Mucosa of descending colon (tissue), 3 donors: ENCODE measurements at places on chromosomes 3 and 15. TPM values are rescaled to one million over a fixed set of nuclear protein-coding genes. Genes with fewer than 3 reads are reported as not detected.

The IP6K1 gene
- 33.1 TPM for total RNA-seq

The REC114 gene
- not detected for total RNA-seq

The ITIH3 gene
- 0.89 TPM for total RNA-seq

The UMPS gene
- total RNA-seq: 22.6 TPM

The COLQ gene
- 1.5 TPM for total RNA-seq

The ITGB5 gene
- 69.6 TPM for total RNA-seq

The NUTM1 gene
- not detected for total RNA-seq

The SPTBN5 gene
- 2.2 TPM for total RNA-seq

The IQCF5 gene
- total RNA-seq: not detected

The PYGO1 gene
- total RNA-seq: 21.3 TPM

The PLA2G4D gene
- total RNA-seq: 0.51 TPM

The ENTPD3 gene
- total RNA-seq: 5.5 TPM

The THRB gene
- 75.5 TPM for total RNA-seq

The FEZF2 gene
- not detected for total RNA-seq

The BCL2A1 gene
- 1.8 TPM for total RNA-seq

The OXTR gene
- total RNA-seq: 0.19 TPM

The XIRP1 gene
- total RNA-seq: not detected

The TMEM212 gene
- not detected for total RNA-seq

The ANKUB1 gene
- total RNA-seq: not detected

The PLXNA1 gene
- total RNA-seq: 12.7 TPM

The RASGRP1 gene
- 2.6 TPM for total RNA-seq

The MYL3 gene
- 1.2 TPM for total RNA-seq

The SCN5A gene
- total RNA-seq: 0.32 TPM

The SLC2A2 gene
- not detected for total RNA-seq

The FEM1B gene
- 65.3 TPM for total RNA-seq

The PLA2G4E gene
- total RNA-seq: 0.06 TPM

The PLIN1 gene
- 8.1 TPM for total RNA-seq

The TUSC7 gene
- not detected for total RNA-seq

The CADPS gene
- 6.2 TPM for total RNA-seq

The SGO1 gene
- total RNA-seq: 1.6 TPM

The PIK3CB gene
- 51.8 TPM for total RNA-seq

The ZNF197 gene
- 10.0 TPM for total RNA-seq

The SYNPR gene
- total RNA-seq: not detected

The IL16 gene
- 6.2 TPM for total RNA-seq

The SAMMSON gene
- not detected for total RNA-seq
